Foreskin keratinocyte (primary cell): ENCODE measurements at places on chromosomes 7 and 10. TPM values are rescaled to one million over a fixed set of nuclear protein-coding genes. Genes with fewer than 3 reads are reported as not detected.

DNA sequence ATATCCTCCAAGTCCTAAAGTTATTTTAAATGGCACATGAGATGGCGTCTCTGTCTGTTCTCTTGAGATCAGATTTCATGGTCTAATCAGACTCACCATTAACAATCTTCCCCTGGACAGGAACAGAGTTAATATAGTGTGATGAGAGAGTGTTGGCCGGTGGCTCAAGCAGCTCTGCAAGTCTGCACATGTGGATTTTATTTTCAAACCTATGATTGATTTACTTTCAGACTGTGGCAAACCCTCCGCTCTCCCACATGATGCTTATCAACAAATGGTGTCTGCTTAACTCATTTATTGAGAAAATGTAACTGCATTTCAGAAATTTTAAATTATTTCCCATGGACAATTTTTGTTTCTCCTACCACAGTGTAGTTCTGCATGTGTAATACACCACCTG is 46.5 kb upstream of the HGF start:
- DNase-seq = no peak

- peak; percentile 77 for DNase-seq
These were observed 3.4 kb upstream of the CHST12 start for GRCh38 chr7:2399848-2400587.

DNA sequence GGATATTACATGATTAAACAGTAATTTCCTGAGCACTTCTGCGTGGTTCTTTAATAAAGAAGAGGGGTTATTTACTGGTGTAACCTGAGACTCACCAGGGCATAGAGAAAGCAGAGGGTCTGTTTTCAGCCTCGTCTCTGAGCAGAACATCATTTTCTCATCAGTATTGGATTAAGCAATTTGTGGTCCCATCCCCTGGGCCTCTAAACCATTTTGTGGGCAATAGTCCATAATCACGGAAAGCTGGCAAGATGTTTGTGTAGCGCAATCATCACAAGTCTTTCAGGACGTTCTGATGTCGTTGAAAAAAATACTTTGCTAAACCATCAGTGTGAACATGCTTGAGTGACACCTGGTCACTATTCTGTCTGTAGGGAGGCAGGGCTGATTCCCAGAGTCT is 37.1 kb upstream of the SEC61G start:
- no peak for DNase-seq

DNA sequence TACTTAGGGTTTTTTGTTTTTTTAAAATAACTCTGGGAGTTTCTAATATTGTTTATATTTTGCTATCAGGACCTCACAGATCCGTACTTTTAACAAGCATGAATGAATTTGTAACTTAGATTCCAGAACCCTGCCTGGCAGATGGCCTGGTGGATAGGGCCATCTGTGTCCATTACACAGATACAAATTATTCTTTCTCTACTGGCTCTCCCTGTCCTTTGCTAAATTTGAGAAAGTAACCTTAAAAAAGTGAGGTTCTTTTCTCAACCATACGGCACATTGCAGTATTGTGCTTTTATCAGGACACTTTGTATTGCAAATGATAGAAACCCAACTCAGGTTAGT is 26.6 kb downstream of the LCOR start:
- no peak for DNase-seq

Gene OPN1SW
- not detected in 2 replicates for total RNA-seq

DNA sequence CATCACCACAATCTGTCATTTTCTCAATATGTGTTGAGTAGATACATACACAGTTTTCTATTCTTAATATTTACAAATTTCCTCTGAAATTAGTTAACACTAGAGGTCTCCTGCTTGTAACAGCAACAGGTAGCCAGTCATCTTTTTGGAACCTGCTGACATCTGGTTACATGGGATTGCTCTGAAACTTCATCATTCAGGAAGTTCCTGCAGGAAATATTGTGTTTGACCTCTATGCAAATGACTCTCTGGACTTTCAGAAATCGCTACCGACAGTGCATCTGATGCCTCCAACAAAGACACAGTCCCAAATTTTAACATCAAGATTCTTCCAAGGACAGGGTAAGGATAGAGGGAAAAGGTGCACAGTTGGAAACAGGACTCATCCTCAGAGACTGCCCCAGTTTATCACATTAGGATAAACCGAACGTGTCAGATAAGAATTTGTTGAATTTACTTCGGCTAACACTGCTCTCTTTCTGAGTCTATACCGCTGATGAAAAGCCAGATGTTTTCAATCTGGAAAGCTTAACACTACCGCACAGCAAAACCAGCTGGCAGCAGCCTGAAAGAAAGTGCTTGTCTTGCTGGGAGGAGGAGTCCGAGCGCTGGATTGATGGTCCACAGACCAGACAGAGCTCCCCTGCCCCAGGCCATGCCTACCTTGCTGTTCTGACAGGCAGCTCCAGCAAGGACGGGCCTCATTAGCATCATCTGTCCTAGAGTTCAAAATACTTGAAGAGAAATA is 633.4 kb downstream of the PARD3 start:
- DNase-seq = no peak

DNA sequence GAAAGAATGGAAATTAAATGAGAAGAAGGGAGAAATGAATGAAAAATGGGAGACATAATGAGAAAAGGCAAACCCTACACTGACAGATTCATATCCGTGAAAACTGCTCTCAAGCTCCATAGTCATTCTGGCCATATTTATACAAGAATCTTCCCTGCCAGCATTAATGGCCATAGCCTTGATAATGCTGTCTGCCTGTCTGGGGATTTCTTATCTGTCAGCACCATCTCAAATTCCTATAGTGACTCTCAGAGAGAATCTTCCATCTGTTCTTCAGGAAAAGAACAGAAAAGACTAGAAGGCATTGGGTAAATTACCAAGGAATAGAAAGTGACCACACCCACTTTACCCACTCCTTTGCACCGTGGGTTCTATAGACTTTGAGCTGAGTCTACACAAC is 295.9 kb downstream of the PLXNA4 start:
- no peak for DNase-seq

Gene COL13A1
- total RNA-seq = 2.0 and 2.7 TPM in 2 replicates

DNA sequence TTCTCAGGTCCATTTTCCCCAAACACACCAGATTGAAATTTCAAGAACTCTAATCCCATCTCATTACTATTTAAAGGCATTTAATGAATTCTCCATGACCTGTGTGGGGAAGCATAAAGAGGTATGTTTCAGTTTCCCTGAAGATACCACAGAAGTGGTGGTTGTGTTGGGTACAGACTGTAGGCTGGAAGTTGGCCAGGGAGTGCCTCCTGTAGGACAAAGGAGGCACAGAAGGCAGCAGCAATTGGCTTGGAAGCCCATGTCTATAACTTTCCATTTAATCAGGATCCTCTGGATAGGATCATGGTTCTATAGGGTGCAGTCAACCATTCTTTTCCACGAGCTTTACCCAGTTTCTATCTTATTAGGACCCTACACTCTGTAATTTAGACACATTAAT is 8.6 kb upstream of the BET1 start:
- DNase-seq = no peak

DNA sequence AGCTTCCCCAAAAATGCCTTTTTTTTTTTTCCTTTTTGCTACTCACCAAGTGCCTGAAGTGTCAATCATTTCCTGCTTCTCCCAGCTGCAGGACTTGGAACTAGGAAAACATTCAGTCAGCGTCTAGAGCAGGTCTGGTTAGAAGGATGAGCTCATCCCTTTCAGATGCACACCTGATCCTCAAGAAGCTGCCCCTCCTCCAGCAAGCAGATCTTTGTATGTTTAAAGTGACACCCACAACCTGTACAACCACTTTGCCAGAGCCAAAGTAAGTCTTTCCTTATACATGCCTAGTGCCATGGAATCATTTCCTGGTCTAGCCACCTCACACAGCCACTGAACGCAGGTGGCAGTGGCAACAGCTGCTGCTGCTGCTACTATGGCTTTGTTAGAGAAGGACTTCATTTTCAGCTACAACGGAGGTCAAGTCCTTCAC is 10.4 kb upstream of the USP54 start:
- peak; percentile 98 for DNase-seq

DNA sequence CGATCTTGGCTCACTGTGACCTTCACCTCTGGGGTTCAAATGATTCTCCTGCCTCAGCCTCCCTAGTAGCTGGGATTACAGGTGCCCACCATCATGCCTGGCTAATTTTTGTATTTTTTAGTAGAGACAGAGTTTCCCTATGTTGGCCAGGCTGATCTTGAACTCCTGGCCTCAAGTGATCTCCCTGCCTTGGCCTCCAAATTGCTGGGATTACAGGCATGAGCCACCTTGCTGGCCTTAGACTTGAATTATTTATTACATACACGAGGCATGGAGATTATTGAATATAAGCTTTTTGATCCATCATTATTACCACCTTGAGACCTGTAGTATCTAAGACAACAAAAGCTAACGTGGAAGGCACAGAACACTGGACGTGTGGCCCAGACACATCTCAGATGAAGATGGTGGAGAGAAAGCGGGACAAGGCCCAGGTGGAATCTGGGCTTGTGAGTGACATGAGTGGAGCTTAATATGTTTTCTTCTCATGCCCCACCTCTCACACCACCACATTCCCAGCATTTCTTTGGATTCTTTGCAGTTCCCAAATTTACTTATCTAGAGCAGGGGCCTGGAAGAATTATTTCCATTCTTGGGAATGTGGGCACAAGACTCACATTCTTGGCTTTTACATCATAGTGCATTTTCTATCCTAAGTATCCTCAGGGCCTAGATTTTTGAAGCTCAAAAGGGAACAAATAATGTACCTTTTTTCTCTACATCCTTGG is 76.6 kb downstream of the SUGCT start:
- DNase-seq = no peak

GRCh38 chr7:121940918-121941317 is 68.0 kb downstream of the PTPRZ1 start:
- peak; percentile 19 for DNase-seq

Gene SPDYE6
- not detected in 2 replicates for total RNA-seq

Gene TWNK
- total RNA-seq = 15.8 and 17.2 TPM in 2 replicates

DNA sequence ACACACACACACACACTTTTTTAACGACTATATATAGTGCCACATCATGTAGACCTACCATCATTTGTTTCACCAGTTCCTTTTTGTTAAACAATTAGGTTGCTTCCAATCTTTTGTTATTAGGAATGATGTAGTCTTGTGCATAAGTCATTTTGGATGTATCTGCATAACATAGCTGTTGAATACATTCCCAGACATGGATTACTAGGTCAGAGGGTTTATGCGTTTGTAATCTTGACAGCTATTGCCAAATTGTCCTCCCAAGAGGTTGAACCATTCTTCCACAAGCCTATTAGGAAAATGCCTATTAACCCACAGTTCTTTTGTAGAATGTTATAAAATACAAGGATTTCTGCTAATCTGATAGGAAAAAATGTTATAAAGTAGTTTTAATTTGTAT is 87.3 kb downstream of the PALS2 start:
- no peak for DNase-seq

DNA sequence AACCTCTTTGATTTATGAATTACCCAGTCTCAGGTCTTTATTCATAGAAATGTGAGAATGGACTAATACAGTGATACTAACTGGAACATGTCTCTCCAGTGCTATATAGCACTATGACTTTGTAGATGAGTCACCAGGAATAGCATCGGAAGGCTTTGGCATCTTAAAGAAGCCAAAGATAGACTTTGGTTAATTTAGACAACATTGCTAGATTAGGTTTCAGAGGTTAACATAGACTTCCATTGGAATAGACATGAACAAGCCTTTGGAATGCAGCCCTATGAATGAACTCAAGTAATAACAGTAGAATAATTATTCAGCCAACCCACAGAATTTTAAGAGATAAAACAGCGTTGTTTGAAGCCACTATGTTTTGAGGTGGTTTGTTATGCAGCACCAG is 169.2 kb downstream of the HGF start:
- no peak for DNase-seq

GRCh38 chr10:53023411-53023810 is 250.8 kb upstream of the MBL2 start:
- peak; percentile 42 for DNase-seq

GRCh38 chr10:126843299-126843934 is 61.8 kb upstream of the DOCK1 start:
- no peak for DNase-seq

Gene TMEM270
- not detected in 2 replicates for total RNA-seq

DNA sequence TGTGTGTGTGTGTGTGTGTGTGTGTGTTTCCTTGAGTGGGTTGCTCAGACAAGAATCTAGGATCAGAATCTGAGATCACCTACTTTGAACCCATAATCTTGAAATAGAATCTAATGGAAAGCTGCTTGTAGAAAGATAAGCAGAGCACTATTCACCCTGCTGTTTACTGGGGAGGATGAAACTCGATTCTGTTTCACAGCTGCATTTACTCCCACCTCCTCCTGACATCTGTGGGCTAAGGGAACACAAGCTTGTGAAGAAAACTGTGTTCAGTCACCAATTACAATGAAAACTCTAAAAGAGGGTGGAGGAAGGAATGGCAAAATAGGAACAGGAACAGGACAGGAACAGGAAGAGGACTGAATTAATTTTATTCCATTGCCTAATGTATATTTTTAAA is 269.5 kb downstream of the TSPAN12 start:
- no peak for DNase-seq

DNA sequence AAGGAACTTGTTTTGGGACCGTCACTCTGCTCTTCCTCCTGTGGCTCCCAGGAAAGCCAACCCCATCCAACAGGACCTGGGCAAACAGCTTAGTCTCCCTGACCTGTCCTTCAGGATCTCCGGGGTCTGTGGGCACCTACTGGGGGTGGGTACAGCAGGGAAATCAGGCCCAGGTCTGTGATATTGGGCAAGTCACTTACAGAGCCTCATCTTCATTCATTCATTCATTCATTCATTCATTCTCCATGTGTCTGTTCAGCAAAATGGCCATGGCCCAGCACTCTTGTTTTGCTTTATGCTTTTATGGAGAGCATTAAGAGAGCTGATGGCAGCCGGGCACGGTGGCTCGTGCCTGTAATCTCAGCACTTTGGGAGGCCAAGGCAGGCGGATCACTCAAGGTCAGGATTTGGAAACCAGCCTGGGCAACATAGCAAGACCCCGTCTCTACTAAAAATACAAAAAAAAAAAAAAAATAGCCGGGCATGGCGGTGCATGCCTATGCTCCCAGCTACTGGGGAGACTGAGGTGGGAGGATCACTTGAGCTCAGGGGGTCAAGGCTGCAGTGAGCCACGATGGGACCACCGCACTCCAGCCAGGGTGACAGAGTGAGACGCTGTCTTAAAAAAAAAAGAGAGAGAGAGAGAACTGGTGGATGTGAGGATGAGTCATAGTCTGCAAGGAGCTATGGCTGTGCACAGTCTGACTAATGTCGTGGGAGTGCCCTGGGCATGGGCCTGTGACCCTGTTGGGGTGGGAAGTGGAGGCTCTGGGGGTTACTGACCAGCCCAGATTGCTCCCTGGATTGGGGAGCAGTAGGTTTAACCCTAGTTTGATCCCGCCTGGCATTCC is 54.3 kb downstream of the CLIP2 start:
- DNase-seq = peak; percentile 24

- DNase-seq = no peak
These were observed 36.8 kb downstream of the PCGF5 start for GRCh38 chr10:91257310-91257709.

- no peak for DNase-seq
These were observed 98.3 kb upstream of the LRGUK start for GRCh38 chr7:134028853-134029252.
